ENCODE measurements at places on chromosomes 11 and 22. TPM values are rescaled to one million over a fixed set of nuclear protein-coding genes. Genes with fewer than 3 reads are reported as not detected.
A peak's percentile ranks its signal among the peaks of the same experiment; 100 is the strongest.

- DNase-seq: peak; percentile 30
Measured at GRCh38 chr22:49827271-49827852, 311 bp downstream of the BRD1 start.

DNA sequence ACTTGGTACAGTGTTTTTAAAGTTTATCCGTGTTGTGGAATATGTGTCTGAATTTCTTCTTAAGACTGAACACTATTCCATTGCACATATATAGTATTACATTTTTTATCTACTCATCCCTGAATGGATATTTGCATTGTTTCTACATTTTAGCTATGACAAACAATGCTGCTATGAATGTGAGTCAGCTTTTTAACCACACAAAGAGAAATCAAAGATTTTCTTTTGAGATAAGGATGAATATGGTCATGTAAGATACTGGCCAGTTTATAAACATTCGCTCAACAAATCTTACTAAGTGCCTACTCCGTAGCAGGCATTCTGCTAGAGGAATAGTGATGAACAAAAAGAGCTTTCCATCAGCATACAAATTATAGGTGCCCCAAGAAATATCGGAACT, 16.5 kb upstream of the OR9G4 start:
- no peak for DNase-seq

OR52I1 gene
- not detected for total RNA-seq

DNA sequence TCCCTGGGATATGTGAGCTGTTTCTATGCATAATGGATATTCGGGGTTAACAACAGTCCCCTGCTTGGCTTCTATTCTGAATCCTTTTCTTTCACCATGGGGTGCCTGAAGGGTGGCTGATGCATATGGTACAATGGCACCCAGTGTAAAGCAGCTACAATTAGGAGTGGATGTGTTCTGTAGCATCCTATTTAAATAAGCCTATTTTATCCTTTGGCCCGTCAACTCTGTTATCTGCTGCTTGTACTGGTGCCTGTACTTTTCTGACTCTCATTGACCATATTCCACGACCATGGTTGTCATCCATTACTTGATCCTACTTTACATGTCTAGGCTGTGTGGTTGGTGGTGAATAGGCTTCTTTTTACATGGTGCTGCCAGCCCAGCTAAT, 1.3 kb downstream of the TUG1 start:
- no peak for DNase-seq

C1QTNF5 gene
- 72.1 TPM for total RNA-seq

All from myocyte (in vitro differentiated cells).